Left cardiac atrium (tissue), 4 donors: ENCODE measurements at places on chromosomes 6 and 20.

GRCh38 chr6:144581812-144582537 is 296.8 kb downstream of the UTRN start:
- DNase-seq = no peak

GRCh38 chr20:51456511-51457509 is 85.7 kb downstream of the NFATC2 start:
- DNase-seq = peak; percentile 95

- DNase-seq = no peak
Measured at GRCh38 chr6:36374972-36375371, 12.5 kb downstream of the ETV7 start.

GRCh38 chr20:11166712-11167111 is 492.9 kb upstream of the JAG1 start:
- no peak for DNase-seq

GRCh38 chr6:73481969-73482368 is 20.4 kb downstream of the MTO1 start:
- no peak for DNase-seq

- no peak for DNase-seq
Measured at GRCh38 chr6:112335736-112336135, 11.4 kb upstream of the RFPL4B start.

GRCh38 chr6:129235167-129236000 is 352.4 kb downstream of the LAMA2 start:
- DNase-seq = no peak

DNA sequence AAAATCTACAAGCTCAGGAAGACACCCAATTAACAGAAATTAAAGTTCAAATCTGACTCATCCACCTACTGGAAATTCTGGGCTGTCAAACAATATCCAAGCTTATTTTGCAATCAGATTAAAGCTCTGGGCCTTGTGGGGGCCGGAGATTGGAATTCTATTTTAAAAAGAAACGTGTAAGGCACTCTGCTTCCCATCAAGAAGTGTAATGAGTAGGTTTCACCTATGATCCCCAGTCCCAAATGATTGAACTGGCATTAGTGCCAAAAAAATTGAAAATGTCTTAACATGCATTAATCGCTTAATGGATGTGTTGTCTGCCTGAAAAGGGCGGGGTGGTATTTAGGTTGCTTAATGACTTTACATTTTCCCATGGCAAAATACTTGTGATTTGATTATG is 542.4 kb upstream of the BTBD3 start:
- DNase-seq = no peak

DNA sequence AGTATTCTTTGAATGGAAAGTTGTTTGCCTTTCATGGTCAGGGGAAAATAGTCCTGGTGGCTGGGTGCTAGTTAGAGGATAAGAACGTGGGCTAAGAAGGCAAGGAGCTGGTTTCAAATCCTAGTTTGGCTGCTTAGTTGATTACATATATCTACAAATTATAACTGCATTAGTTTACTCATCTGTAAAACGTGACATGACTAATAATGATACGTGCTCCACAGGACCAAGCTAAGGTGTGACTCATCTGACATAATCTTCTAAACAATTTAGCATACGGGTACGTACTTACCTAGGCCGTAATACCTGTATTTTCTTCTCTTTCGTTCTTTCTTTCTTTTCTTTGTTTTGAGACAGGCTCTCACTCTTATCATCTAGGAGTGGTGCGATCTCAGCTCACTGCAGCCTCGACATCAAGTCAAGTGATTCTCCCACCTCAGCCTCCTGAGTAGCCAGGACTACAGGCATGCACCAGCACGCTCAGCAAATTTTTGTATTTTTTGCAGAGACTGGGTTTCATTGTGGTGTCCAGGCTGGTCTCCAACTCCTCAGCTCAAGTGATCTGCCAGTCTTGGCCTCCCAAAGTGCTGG is 1274.2 kb upstream of the GJE1 start:
- DNase-seq = no peak

DNA sequence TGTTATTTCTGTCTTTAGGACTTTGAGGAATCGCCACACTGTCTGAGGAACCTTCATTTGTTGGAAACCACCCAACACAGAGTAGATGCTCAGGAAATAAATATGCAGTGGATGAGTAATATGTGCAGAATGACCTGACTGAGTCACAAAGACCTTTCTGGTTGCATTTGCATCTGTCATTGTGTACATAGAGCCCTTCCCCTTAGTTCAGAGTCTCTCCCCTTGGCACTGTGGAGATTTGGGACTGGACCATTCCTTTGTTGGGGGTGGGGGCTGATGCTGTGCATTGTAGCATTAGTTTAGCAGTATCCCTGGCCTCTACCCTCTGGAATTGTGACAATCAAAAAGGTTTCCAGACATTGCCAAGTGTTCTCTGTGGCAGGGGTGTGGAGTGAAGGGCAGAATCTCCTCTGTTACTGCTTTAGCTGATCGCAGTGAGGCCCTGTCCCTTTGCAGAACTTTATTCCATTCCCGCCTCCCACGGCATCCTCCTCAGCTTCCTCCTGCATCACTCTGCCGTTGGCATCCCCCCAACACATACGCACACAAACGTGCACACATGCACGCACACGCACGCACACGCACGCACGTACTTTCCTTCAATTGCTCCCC is 64.5 kb downstream of the EYA2 start:
- DNase-seq = no peak

GRCh38 chr6:90173262-90173925 is 123.2 kb downstream of the BACH2 start:
- no peak for DNase-seq

- no peak for DNase-seq
Measured at GRCh38 chr6:163494279-163494727, 79.8 kb downstream of the QKI start.

DNA sequence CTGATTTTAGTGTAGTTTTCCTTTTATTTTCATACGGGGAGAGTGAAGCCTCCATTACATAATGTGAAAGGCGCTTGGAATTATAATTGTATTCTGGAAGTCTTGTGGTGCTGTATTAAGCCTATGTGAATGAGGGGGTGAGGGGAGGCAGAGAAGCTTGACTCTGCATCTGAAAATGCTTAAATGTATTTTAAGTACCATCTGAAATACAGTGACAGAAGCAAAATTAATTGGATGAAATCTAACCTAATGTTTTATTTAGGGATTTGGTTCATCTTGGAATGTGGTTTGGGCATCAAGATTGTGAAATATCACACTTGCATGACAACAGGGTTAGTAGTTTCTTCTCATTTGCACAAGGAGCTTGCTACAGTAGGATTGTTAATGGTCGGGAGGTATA is 41.2 kb downstream of the TMEM200A start:
- no peak for DNase-seq

GRCh38 chr6:4714961-4715501 is 61.2 kb upstream of the CDYL start:
- DNase-seq = no peak

DNA sequence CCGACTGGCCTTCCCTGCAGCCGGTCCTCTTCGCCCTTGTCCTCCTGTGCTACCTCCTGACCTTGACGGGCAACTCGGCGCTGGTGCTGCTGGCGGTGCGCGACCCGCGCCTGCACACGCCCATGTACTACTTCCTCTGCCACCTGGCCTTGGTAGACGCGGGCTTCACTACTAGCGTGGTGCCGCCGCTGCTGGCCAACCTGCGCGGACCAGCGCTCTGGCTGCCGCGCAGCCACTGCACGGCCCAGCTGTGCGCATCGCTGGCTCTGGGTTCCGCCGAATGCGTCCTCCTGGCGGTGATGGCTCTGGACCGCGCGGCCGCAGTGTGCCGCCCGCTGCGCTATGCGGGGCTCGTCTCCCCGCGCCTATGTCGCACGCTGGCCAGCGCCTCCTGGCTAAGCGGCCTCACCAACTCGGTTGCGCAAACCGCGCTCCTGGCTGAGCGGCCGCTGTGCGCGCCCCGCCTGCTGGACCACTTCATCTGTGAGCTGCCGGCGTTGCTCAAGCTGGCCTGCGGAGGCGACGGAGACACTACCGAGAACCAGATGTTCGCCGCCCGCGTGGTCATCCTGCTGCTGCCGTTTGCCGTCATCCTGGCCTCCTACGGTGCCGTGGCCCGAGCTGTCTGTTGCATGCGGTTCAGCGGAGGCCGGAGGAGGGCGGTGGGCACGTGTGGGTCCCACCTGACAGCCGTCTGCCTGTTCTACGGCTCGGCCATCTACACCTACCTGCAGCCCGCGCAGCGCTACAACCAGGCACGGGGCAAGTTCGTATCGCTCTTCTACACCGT is 6.1 kb downstream of the UBD start:
- DNase-seq = peak; percentile 84

- DNase-seq = no peak
Measured at GRCh38 chr6:43820486-43820885, 50.5 kb downstream of the VEGFA start.

GRCh38 chr6:158040051-158040803 is 58.6 kb downstream of the SYNJ2 start:
- peak; percentile 57 for DNase-seq

DNA sequence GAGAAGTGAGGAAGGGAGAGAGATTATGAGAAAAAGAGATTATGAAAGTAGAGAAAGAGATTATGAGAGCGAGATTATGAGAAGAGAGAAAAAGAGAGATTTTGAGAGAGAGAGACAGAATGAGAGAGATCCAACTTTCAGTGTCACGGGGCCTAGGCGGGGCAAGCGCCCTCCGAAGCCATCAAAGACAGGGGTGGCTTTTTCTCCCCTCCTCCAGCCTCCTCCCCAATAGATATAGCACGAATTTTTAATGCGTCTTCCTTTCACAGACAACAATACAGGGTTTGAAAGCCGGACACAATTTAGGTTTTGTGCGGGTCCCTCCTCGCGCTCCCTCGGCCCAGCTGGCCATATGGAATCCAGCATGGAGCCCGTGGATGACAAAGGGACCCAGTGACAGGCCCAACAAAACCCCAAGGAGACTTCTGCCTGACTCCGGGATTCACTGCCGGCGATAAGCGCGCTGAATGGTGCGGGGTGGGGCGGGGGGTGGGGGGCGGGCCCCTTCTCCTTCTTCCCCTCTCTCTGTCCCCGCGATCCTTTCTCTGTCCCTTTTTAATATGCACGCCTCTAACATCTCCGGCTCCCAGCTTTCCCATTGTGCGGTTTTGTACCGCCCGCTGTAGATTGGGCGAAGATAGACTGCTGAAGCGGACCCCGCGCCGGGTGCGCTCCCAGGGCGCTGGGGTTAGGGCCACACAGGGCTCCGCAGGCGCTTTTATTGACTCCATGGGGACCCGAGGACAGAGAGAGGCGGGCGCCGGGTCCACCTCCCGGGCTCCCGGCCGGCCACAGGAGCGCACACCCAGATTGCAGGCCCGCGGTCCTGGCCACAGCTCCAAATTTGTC is 5.4 kb downstream of the NKX2-2 start:
- DNase-seq = no peak

DNA sequence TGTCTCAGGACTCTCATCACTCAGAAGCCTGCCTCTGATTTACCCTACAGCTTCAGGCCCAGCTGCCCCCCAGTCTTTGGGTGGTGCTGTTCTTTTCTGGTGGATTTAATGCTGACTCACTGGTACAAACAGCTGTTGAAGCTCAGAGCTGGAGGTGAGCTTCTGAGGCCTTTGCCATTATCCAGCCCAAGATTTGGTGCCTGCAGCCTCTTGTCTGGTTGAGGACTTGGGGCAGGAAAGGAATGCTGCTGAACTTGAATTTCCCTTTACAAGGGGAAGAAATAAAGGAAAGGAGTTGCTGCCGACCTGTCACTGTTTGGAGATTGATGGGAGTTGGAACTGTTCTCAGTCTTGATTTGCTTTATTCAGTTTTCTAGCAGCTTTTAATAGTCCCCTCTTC is 19.8 kb downstream of the ABCF1 start:
- no peak for DNase-seq
